Activated naive CD8-positive, alpha-beta T cell treated with anti-CD3 and anti-CD28 coated beads for 36 hours (primary cell): ENCODE measurements at places on chromosomes 7 and 10.

GRCh38 chr7:99860281-99861127, 16.3 kb downstream of the OR2AE1 start:
- DNase-seq = no peak

DNA sequence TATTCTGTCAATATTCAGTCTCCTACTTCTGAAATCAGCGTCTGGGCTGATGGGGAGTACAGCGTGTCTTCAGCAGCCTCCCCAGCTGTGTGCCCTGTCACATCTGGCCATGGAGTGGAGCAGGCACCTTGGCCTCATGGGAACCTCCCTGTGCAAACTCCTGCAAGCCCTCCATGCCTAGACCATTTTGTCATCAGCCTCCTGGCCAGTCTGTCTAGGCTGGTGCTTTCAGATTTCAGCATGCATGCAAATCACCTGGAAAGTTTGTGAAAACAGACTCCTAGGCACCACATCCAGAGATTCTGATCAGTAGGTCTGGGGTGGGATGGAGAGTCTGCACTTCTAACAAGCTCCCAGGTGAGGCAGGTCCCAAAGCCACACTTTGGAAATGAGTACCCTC, 26.2 kb upstream of the CCSER2 start:
- DNase-seq = no peak

DNA sequence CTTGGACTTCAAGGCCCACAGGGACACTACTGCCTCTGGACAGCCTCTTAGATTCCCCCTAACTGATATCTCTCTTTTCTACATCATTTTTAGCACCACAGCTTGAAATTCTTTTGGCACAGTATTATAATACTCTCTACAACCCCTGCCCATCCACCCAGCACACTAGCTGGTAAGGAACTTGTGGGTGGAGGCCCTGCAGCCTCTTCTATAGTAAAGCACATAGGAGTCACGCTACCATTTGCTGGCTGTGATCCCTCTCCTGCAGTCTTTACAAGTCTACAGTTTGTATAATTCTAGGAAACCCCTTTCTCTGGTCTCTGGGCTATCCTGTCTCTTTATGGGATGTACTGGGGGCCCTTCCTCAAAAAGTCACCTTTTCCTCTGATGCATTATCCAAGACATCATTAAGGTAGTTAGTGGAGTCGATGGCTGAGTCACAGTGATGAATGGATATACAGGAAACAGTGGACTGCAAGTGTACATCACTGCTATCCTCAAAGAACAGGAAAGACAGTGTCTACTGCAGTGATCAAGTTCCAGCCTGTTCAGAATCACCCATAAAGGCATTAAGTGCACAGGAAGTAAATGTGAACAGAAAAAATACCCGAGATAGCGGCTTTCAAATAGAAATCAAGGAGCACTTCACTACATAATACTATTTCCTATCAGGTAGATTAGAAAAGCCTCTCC, 54.4 kb downstream of the STK17A start:
- DNase-seq = no peak

- no peak for DNase-seq
These were observed 132.5 kb downstream of the NRP1 start for GRCh38 chr10:33201971-33202370.

DNA sequence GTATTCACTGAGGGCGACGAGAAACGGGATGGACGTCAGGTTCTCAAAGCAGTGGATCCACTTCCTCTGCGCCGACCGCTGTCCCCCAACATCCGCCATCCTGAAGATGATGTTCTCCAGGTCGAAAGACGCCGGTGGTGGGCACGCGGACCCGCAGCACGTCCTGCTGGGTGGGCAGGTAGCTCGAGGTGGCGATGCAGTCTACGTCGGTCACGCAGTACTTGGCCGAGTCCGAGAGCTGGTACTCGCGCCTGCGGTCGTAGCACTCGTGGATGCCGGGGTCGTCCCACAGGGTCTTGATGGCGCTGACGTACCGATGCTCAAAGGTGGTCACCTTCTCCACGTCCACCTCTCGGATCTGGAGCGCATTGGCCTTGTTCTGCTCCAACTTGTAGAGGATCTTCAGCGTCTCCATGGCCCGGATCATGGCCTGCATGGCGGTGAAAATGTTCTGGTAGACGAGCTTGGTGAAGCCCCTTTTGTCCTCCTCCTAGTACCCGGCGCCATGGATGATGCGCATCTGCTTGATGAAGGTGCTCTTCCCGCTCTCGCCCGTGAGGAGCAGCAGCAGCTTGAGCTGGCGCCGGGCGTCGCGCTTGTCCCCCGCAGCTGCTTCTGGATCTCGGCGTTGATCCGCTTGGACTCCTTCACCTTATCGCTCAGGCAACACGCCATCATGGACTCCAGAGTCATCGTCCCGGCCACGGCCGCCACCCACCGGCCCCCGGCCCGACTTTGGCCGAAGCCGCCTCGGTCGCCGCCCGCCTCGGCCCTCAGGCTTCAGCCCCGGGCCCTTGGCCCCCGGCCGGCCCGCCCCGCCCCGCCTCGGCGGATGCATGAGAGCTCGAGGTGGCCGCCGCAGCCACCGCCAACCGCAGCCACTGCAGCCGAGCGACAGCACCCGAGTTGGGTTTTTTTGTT, 122.9 kb upstream of the KCTD7 start:
- DNase-seq = peak; percentile 52

GRCh38 chr10:78059906-78060702, 26.4 kb downstream of the RPS24 start:
- DNase-seq = no peak

DNA sequence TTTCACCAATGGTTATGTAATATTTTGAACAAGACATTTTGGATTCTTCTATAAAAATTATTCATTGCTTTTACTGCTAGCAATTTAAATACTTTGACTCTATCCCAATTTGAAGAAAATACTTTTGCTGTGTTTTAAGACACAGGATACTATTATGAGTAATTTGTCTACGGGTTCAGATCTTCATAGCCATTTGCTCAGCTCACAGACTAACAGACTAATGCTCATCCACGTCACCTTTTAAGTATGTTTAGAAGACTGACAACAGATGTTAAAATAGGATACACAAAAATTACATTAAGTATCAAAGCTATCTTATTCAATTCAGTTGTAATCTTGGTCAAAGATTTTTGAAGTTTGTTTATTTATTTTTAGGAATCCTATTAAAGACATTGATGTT, 251.3 kb upstream of the CHRM2 start:
- no peak for DNase-seq

DNA sequence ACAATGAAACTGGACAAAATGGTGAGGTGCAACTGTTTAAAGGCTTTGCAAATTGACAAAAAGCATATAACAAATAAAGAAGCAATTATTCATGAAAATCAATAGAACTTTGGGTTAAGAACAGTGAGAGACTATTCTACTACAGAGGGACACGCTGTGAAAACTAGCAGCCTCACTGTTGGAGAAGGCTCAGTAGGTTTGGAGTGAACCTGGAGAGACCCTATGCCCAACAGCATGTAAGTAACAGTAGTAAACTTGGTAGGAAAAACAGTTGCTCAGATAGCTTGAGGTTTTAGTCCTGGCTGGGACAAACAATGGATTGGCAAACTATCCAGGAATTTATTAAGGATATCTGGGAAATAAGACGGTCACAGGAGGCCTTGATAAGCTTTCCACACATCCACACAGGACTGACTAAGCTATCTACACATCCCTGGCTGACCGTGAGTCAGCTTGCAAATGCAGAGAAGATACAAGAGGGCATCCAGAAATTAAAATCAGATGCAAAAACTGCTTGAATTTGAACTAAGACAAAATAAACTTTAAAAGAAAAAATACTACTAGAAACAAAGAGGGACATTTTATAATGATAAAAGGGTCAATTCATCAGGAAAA, 15.9 kb downstream of the FAM149B1 start:
- no peak for DNase-seq

- no peak for DNase-seq
These were observed 165.1 kb downstream of the TNS3 start for GRCh38 chr7:47416492-47417480.

DNA sequence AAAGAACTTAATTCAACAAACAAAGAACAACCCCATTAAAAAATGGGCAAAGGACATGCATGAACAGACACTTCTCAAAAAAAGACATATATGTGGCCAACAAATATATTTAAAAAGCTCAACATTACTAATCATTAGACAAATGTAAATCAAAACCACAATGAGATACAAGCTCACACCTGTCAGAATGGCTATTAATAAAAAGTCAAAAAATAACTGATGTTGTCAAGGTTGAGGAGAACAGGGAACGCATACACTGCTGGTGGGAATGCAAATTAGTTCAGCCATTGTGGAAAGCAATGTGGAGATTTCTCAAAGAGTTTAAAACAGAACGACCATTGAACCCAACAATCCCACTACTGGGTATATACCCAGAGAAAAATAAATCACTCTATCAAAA, 19.1 kb downstream of the ZFAND4 start:
- DNase-seq = no peak

DNA sequence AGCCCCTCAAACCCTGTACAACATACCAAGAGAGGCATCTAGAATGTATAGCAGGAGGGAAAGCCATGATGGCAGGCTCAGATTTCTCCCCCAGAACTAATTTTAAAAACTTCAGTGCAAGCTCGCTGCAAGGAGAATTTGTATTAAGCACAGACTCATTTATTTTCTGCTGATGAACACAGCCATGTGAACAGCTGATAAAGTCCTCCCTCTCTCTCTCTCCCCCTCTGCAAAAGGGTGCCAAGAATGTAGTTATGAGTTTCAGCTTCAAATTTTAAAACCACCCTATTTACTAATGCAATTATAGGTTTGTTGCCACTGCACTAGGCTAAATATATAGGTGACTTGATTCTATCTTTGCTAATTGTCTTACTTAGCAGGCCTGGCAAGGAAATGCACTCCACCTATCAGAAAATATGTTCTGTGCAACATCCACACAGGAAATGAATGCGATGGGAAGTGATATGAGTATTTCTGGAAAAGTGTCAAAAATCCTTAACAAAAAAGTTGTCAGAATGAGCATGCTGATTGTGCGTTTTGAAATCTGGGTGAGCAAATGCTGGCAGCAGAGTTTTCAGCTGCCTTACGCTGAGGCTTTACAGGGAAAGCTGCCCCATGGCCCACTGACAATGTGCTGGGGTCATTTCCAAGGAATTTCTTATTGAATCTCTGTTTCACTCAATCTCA, 43.4 kb upstream of the GHITM start:
- DNase-seq = no peak

GRCh38 chr7:124351950-124352349, 319.1 kb upstream of the TMEM229A start:
- DNase-seq = no peak

DNA sequence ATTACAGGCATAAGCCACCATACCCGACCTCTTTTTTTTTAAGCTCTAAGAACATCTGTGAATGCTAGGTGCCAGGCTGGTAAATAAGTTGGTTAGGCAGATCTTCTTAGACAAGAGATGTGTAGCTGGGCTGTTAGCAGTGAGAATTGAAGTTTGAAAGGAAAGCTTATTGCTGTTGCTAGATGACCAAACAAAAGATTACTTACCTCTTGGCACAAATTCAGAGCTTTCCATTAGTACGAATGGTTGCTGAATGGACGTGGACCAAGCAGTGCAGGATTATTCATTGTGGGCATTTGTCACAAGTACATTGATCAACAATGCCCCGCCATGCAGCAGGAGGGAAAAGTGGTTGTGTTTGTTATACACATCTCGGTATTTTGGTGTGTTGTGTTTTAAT, 131.2 kb downstream of the GFRA1 start:
- no peak for DNase-seq

- no peak for DNase-seq
These were observed 430.6 kb upstream of the KCND2 start for GRCh38 chr7:119842337-119842736.

GRCh38 chr10:12945690-12946359, 55.7 kb downstream of the CCDC3 start:
- DNase-seq = no peak

- DNase-seq = no peak
These were observed 818.3 kb downstream of the MAGI2 start for GRCh38 chr7:78635026-78635793.

GRCh38 chr10:59617996-59618395, 91.7 kb downstream of the SLC16A9 start:
- DNase-seq = no peak

- no peak for DNase-seq
These were observed 41.3 kb upstream of the ADRA2A start for GRCh38 chr10:111035542-111035941.

GRCh38 chr7:114255404-114255841, 159.2 kb upstream of the FOXP2 start:
- DNase-seq = no peak

GRCh38 chr7:37054624-37055241, 330.4 kb upstream of the AOAH start:
- no peak for DNase-seq

- peak; percentile 45 for DNase-seq
These were observed 23.8 kb upstream of the ZNF735 start for GRCh38 chr7:64183126-64183742.

DNA sequence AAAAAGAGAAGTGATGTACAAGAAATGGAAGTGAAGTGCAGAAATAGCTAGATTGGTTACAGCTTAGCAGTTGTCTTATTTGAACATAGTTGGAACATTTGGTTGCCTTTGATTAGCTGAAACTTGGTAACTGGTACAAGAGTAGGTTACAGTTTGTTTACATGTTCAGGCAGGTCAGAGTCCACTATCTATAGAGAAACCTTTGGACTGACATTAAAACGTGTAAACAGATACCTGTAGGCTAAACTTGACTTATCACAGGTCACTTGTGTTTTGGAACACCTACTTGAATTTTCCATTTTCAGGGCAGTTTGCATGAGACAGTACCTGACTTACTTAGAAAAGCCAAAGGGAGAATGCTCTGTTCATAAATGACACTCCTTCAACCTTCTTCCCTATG, 28.5 kb upstream of the CYP2C8 start:
- no peak for DNase-seq

- DNase-seq = no peak
These were observed 22.6 kb downstream of the EPDR1 start for GRCh38 chr7:37942934-37943610.

DNA sequence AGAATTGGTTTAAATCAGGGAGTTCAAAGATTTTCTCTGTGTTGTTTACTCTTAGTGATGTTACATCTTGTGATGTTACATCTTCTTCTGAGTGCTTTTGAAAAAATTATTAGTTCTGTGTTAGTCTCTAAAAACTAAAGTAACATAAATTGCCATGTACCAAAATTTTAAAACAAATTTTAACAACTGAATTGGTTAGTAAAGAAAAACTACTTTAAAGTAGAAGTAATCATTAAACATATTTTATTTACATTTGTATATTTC, 5.2 kb upstream of the IGF2BP3 start:
- DNase-seq = no peak

DNA sequence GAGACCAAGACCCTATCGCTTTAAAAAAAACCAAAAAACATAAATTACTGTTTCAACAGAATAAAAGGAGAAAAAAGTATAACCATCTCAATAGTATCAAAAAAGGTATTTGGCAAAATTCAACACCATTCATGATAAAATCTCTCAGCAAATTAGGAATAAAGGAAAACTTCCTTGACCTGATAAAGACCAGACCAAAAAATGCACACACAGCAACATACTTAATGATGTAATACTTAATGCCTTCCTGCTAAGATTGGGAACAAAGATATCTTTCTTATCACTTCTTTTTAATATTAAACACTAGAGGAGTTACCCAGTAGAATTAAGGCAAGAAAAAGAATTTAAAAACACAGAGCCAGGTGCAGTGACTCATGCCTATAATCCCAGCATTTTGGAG, 79.3 kb downstream of the CNOT4 start:
- no peak for DNase-seq
